ENCODE measurements at places on chromosomes 3 and 15.

DNA sequence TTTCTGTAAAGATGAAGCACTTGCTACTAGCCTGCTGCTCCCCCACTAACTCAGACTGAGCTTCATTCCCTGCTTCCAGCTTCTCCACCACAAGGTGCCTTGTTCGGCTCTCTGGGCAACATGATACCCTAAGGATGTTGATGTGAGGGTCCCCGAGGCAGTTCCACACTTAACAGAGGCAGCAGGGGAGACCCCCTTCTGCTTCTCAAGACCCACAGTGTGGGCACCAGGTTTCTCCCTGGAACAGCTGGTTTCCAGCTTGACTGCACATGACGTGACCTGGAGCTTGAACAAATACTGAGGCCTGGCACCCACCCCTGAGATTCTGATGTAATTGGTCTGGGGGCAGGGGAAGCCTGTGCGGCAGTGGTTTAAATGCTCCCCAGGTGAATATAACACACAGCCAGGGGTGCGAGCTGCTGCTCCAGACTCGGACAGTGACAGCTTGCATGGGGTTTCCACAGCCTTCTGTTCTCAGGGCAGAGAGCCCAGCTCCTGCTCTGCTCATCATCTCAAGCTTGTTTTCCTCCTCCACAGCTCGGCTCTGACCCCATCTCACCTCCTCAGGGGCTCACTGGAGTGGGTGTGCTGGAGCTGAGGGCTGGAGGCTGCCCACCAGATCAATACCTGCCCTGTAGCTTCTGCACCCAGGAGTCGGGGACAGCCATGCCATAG, 95.0 kb upstream of the HACD2 start:
- no peak for DNase-seq

GRCh38 chr3:172564499-172564898, 41.3 kb upstream of the TNFSF10 start:
- no peak for DNase-seq

GRCh38 chr15:76930831-76931396, 635 bp upstream of the RCN2 start:
- no peak for DNase-seq

- peak; percentile 31 for DNase-seq
These were observed 112.4 kb downstream of the CD47 start for GRCh38 chr3:107978131-107979055.

- DNase-seq = no peak
These were observed 38.8 kb upstream of the PCSK6 start for GRCh38 chr15:101528108-101528916.

DNA sequence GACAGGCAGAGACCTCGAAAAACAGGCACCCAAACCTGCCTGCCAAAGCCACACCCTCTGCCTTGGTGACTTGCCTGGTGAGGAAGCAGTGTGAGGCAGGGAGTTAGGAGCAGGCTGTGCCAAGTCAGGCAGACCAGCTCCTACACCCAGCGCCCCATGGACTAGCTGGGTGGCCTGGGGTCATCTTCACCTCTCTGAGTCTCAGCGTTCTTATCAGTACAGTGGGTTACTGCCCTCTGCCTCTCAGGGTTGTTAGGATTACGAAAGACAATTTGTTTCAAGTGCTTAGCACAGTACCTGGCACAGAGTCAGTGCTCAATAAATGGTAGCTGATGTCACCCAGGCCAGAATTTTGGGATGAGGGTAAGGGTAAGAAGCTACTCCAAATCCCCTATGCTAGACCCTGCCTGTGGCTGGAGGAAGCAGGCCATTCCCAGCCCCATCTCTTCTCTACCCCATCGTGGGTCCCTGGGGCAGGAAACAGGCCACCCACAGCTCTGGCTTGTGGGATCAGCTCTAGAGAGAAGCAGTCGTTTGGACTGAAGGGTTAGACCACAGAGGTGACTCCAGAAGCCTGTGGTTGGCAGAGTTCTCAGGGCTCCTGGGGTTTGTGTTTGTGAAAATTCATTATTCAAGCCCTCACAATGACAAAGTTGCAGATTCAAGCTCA, 10.1 kb downstream of the SLC51B start:
- DNase-seq = no peak

DNA sequence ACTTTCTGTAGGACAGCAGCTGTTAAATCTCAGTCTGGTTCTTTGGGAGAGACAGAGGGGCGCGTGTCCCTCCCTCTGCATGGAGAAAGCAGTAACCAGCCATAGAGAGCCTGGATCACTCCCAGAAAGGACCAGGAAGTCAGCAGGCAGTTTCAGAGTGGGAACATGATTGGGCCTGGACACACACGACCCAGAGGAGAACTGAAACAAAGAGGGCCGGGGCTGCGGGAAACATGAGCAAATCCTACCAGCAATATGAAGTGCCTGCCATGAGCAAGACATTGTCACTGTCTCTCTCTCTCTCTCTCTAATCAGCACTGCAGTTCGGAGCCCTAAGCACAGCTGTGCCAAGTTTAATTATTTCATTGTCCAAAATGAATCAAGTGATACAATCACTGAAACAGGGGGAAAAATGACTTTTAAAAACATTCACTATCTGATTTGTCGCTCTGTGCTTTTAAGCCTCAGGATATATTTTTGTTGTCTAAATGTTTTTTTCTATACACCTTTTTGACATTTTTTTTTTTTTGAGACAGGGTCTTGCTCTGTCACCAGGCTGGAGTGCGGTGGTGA, 17.6 kb downstream of the MUC13 start:
- DNase-seq = no peak

DNA sequence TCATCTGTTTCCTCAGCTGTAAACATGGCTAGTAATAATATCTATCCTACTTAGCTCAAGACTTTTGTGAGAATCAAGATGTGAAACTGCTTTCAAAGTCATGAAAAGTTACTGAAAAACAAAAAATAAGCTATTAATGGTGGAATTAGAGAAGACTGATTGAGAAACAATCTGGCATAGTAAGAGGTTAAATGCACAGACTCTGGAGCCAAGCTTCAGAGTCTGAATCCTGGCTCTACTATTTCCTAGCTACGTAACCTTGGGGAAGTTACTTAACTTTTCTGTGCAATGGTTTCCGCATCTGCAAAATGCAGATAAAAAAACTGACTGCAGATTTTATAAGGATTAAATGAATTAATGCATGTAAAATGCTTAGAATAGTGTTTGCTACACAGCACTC, 28.8 kb downstream of the LRRFIP2 start:
- DNase-seq = no peak

- no peak for DNase-seq
These were observed 841.9 kb downstream of the OTOL1 start for GRCh38 chr3:162338514-162338913.

- peak; percentile 30 for DNase-seq
These were observed 132.2 kb downstream of the KLF13 start for GRCh38 chr15:31458596-31459399.

DNA sequence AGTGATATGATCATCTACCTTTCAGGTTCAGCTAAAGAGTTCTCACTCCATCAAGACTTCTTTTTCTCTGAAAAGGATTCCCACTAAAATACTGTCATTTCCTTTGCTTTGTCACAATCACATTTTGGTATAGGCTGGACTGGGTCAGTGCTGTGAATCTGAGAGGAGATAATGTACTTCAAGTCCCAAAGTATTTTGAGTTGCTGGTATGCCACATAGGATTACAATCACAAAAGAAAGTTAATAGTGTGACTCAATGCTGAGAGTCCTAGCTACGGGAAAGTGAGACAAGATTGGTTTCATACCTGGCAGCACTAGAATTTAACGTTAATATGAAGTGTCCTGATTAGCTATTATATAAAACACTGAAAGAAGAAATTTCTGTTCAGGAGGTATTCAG, 1073.5 kb downstream of the FHIT start:
- no peak for DNase-seq

Data from CD4-positive, alpha-beta T cell treated with Interleukin-17A for 1 hour (primary cell).